ENCODE measurements at places on chromosomes 5 and 9.
A peak's percentile ranks its signal among the peaks of the same experiment; 100 is the strongest.

DNA sequence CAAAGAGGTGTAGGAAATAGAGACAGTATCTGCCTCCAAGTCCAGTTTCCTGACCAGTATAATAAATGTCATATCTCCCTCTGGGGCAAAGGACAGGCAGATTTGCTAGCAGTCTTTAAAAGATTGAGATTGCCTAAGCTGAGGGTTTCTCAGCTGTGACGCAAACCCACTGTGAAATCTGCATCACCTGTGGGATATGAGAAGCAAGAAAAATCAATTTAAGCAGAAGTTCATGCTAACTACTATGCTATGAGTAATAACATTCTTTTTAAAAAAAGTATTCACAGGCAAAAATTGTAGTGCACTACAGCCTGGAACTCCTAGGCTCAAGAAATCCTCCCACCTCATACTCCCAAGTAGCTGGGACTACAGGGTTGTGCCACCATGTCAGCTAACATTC, 168.1 kb upstream of the POC5 start:
- DNase-seq: no peak

DNA sequence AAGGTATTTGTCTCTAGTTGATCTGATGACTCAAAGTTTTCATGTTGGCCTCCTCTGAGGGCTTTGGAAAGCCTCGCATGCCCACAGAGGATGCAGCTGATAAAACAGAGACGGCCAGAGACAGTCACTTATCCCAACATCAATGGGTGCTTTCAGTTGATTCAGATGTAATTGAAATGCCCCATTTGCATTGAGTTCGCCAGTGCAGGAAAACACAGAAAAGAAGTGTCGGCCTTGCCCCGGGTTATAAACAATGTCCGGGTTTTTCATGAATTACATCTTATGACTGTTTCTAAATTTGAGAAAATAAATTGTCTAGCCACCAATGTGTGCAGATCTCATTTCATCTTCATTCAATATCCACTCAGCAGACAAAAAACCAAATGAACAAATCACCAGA, 42.2 kb upstream of the ICE1 start:
- no peak for DNase-seq

DNA sequence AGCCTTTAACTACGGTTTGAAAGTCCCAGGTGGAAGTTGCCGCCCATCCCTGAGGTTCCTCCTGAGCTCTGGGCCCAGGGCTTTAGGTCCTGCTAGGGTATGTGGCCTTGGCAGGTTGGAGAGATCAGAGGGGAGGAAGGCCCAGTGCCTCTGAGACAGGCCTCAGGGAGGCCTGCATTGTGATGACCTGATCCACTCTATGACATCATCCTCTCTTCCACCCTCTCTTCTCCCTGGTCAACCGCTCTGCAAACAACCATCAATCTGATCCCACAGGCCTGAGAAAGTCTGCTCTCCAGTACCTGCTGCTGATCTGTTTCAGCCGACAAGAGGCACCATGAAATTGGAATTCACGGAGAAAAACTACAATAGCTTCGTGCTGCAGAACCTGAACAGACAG, at the start of gene CCIN:
Gene CCIN (plus strand): TSS at position 223 of the 400 bp plus-strand sequence. CDS start 115 bp downstream, at position 338.
- no peak for DNase-seq

GRCh38 chr5:148483750-148484149, 100.0 kb downstream of the FBXO38 start:
- DNase-seq: no peak

DNA sequence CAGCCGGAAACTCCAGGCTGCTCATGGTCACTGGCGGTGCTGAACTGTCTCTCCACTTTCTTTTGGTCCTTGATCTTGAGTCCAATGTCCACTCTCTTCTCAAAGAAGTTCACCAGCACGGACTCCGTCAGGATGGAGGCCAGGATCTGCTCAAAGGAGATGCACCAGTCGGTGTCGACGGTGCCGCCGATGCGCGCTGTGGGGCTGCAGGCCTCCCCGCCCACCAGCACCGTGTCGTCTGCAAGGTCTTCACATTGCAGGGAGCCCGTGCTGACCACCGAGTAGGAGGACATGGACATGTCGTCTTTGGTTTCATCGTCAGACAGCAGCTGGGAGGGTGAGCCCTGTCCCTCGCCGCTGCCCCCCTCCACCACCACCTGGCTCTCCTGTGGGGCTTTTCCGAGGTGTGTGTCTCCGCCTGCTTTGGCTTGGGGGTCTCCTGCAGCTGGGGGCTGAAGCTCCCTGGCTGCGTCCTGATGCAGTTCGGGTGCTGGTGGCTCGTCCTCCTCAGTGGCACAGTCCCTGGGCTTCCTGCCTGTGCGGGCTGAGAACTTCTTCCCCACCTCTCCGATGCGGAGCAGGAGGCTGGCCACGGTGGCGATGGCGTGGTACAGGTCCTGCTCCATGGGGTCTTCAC, 5.0 kb upstream of the MRNIP start:
- DNase-seq: no peak

GRCh38 chr9:92850898-92851297, 26.9 kb downstream of the ZNF484 start:
- no peak for DNase-seq

DNA sequence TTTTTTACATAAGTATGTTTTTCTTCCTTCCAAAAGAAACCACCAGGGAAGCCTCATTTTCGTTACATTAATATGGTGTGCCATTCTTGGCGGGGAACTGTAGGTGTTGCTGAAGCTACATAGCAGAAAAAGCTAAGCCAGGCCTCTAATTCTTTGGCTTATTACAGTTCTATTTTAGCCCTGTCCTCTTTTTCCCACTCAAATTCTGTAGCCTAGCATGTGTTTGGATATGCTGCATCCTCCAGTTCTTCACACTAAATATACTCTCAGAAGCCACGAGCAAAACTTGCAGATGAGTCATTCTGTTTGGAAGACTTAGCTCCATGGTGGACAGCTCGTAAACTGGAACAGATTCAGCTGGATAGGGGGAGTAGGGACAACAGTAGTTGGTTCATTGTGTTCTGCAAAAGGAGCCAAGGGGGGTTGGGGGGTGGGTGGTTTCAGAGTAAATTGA, 369.4 kb downstream of the TMEM161B start:
- no peak for DNase-seq

DNA sequence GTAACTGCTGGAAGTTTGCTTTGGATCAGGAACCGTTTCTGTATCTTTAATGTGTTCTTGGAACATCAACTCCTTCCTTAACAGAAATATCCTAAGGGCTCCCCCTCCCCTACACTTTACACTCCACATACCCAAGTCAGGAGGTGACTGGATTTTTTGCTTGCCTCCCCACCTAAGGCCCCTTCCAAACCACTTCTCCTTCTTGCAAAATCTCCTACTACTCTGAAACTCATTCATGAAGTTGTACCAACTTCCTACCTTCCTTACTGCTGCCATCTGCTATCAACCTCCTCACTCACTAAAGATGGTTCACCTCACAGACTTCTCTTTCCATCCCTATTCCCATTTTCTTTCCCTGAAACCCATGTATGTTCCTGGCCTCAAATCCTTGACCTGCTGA, 16.1 kb downstream of the TXN start:
- DNase-seq: no peak

DNA sequence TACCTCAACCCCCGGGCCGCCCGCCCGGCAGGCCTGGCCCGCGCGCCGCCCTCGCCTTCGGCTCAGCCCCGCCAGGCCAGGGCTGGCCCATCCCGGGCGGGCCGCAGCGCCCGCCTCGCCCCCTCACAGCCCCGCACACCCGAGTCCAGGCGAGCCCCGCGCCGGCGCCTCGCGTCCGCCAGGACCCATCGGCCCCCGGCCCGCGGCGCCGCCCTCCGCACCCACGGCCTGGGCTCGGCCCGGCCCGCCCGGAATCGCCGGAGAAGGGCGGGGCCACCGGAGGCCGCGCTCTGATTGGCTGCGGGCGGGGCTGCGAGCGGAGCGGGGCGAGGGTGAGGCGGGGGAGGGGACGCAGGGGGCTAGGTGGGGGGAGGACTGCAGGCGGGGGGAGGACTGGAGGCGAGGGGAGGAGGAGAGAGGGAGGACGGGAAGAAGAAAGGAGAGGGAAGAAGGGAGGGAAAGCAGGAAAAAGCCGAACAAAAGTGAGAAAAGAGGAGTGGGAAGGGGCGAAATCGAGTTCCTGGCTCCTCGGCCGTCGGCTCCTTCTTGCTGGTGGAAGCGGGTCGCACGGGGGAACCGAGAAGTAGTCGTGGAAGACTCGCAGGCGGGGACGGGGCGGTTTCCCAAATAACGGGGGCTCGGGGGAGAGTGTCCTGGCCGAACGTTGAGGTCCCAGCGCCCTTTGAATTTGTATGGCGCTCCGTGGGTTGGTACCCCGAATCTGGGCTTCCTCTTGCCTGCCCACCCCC, 472 bp upstream of the UBTD2 start:
- DNase-seq: peak; percentile 50

GRCh38 chr5:57718155-57718554, 235.5 kb upstream of the ACTBL2 start:
- DNase-seq: peak; percentile 85

- DNase-seq: no peak
Observed at GRCh38 chr9:121451586-121451985, 48.1 kb downstream of the GGTA1 start.

DNA sequence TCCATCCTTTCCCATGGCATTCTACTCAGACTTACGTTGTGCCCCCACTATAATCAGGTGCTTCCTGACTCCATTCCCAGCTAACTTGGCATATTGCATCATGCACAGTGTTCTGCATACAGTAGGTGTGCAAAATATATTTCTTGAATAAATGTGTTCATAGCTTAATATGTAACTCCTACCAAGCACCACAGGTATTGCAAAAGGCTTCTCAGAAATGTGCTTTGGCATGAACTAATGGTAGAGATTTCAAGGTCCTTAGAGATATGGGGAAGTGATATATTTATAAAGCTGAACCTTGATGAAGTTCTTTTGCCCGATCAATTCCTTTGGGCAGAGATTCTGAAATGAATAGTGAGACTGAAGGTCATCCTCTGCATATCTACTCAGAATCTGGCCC, 220.4 kb downstream of the KCTD16 start:
- no peak for DNase-seq

GRCh38 chr9:23850242-23850689, 24.2 kb upstream of the ELAVL2 start:
- DNase-seq: no peak

DNA sequence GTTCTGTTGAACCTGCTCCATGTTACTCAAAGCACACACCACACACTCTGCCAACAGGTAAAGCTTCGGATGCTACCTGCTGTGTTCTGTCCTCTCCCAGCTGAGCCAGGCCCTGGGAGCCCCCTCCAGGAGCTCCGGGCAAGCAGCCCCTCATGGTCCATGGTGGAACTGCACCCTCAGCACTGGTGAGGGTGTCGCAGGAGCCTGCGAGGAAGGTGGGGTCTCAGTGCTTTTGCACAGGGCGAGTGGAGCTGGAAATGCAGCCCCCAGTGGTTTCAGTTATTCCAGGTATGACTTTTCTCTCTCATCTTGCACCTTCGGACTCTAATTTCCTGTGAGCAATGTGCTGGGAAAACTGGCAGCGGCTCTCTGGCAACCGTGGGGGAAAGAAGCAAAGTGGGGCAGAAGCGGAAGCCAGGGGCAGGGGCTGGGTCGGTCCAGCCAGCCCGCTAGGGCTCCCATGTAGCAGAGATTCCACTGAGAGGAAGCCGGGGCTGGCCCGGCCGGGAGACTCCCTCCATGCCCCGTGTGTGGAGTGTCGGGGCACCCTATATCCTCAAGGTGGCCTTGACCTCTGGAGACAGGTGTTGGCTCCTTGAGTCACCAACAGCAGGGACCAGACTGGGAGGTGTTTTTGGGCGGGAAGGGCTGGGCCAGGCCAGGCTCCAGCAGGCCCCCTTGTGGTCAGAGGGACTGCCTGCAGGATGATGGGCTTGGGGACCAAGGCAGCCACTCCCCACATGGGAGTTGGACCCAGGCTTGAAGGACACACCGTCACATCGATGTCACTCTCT, 75.6 kb upstream of the PRSS3 start:
- DNase-seq: peak; percentile 16

DNA sequence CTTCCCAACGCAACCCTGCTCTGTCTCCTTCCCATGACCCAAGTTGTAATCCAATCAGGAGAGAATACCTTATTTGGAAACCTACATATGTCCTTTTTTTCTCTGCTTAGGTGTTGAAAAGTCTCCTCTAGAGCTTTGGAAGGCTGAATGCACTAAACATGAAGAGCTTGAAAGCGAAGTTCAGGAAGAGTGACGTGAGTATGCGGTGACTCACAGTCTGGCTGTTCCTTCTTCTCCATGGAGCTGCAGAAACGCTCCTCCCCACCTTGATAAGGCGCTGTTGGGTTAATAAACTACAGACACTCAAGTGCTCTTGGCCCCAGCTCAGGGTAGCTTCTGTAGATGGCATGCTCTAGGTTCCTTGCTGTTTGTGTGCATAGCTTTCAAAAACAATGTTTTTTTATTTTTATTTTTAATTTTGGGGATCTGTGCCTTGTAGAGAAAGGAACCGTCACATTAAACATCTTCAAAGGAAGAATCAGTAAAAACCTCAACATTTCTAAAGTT, 30.7 kb downstream of the RAI14 start:
- DNase-seq: peak; percentile 86

DNA sequence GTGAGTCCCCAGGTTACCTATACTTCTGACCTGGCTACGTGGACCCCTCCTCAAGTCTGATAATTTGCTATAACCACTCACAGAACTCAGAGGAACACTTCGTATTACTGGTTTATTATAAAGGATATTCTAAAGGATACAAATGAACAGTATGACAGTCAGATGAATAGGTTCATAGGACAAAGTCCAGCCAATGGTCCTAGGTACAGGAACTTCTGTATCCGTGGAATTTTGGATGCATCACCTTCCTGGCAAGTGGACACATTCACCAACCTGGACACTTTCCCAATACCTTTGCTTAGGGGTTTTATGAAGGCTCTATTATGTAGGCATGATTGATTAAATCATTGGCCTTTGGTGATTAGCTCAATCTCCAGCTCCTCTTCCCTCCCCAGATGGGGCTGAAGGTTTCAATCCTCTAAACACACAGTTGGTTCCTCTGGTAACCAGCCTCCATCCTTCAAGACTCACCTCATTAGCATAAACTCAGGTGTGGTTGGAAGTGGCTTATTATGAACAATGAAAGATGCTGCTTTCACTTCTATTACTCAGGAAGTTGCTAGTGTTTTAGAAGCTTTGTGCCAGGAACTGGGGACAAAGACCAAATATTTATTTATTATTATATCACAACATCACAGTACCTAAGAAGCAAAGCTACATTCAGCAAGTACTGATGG, 149.6 kb upstream of the ELL2 start:
- DNase-seq: peak; percentile 30

GRCh38 chr5:59608745-59609144, 284.8 kb downstream of the PDE4D start:
- DNase-seq: no peak

GRCh38 chr5:1246711-1247431, 21.7 kb downstream of the SLC6A18 start:
- peak; percentile 45 for DNase-seq

GRCh38 chr9:93186215-93186945, 2.4 kb downstream of the WNK2 start:
- no peak for DNase-seq

GRCh38 chr5:28046596-28046995, 1008.2 kb upstream of the CDH9 start:
- DNase-seq: no peak

- DNase-seq: peak; percentile 68
Observed at GRCh38 chr5:96614110-96614691, 48.0 kb upstream of the CAST start.
